ENCODE measurements at places on chromosomes 7 and 10. TPM values are rescaled to one million over a fixed set of nuclear protein-coding genes. Genes with fewer than 3 reads are reported as not detected.

The HMX3 gene
- total RNA-seq: 0.16 TPM

The TRIM50 gene
- total RNA-seq: not detected

The ITPRID1 gene
- total RNA-seq: not detected

The CPED1 gene
- 36.9 TPM for total RNA-seq

The GIMAP2 gene
- 0.17 TPM for total RNA-seq

The LOXL4 gene
- total RNA-seq: 13.3 TPM

The SPDYE11 gene
- not detected for total RNA-seq

The MXI1 gene
- total RNA-seq: 17.9 TPM

The CCSER2 gene
- 19.4 TPM for total RNA-seq

The GOLGA7B gene
- not detected for total RNA-seq

The RNF148 gene
- total RNA-seq: 0.26 TPM

The CAV1 gene
- 273 TPM for total RNA-seq

Measured in bronchial smooth muscle cell (primary cell).